CD4-positive, alpha-beta T cell treated with Interleukin-1 beta for 1 hour (primary cell): ENCODE measurements at places on chromosomes 6 and 20.
A peak's percentile ranks its signal among the peaks of the same experiment; 100 is the strongest.

DNA sequence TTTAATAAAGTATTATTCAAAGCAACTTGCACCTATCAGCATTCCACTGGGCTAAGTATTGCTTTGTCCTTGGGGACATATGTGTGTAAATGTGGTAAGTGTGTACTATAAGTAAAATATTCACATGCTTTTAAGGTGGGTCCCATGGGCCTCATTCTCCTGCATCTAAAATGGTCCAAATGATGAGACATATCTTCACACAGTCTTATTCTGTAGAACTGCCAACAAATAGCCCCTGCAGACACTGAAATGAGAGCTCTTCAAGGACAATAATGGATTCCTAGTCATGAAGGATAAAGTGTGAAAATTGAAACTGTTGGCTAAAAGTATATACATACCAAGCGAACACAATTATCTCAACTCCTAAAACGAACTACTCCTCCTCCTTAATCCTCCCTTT, 81.8 kb downstream of the SMLR1 start:
- DNase-seq = no peak

- peak; percentile 63 for DNase-seq
Observed at GRCh38 chr6:138107078-138107751, at the start of gene PERP. Gene PERP (minus strand): TSS chr6:138107419. CDS start chr6:138107340, 79 bp downstream.

DNA sequence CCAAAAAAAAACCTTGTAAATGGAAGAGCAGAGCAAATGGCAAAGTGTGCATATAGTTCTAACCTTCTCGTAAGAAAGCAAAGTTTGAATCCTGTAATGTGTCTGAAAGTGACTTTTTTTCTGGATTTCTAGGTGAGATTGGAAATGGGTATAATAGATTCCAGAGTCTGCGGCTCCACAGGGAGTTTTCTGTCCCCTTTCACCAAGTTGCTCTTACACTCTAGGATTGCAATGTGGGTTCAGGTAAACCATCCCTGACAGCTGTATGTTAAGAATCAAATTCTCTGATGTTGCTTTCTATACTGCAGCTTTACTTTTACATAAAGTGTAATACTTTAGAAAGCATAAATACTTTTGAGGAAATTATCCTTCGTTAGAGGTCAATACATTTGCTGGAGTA, 260.1 kb downstream of the PRL start:
- DNase-seq = no peak

DNA sequence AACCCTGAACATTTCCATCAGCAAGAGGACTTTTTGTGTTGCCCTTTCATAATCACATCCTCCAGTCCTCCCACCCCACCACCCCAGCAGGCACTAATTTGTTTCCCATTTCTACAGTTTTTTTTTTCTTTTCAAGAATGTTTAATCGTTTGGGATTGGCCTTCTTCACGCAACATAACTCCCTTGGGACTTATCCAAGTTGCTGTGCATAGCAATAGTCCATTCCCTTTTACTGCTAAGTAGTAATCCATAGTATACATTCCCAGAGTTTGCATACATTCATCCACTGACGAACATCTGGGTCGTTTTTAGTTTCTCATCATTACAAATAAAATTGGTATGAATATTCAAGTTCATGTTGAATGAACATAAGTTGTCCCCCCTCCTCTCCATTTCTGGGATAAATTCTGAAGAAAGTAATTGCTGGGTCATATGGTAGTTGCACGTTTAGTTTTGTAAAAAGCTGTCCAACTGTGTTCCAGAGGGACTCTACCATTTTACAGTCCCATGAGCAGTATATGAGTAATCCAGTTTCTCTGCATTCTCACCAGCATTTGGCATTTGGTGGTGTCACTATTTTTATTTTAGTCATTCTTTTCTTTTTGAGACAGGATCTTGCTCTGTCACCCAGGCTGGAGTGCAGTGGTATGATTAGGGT, 90.8 kb downstream of the DOK5 start:
- no peak for DNase-seq

DNA sequence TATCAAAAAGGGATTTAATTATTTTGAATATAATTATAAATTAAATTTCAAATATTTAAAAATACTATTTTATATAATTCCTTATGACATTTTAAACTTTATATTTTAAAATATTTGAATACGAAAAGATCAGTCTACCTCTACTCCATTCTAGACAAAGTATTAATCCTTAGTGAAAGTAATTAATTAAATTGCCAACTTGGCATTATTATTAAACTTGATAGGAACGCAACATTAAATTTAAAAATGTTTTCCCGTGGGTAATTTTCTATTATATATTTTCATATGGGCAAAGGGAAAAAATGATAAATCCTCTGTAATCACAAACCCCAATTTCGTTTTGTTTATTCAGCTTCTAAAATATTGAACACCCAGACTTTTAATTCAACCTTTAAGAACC, 8.4 kb upstream of the FHL5 start:
- no peak for DNase-seq

- DNase-seq = no peak
Observed at GRCh38 chr6:1901556-1901955, 291.8 kb downstream of the FOXC1 start.

DNA sequence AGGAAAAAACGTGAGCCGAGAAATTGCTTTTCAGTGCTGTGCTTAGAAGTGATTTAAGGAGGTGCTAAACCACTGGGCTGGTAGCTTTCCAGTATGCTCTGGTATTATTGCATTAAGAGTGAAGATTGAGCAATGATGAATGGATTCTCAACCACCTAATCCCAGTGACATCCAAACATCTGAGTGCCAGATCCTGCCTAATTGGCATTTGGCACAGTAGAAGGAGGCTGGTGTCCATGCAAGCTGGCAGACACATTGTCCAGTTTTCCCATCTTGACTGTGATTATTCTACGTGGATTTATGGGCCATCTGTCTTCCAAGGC, 398.0 kb upstream of the PLCB4 start:
- no peak for DNase-seq

DNA sequence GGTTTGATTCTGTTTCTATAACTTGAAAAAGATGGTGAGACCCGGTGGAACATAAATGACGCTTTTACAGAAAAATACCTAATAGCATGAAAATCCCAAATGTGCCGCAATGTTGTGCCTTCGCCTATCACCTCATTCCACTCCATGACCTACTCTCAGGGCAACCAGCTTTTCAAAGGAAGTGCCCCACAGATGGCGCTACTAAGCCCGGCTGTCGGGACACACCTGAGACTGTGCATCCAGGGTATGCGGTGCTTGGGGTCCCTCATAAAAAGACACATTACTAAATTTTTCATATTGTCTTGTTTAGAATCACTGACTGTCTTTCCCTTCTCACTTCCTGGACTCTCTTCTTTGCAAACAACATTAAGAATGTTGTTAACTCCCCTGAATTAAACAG, 145.5 kb upstream of the RPS6KA2 start:
- DNase-seq = no peak

DNA sequence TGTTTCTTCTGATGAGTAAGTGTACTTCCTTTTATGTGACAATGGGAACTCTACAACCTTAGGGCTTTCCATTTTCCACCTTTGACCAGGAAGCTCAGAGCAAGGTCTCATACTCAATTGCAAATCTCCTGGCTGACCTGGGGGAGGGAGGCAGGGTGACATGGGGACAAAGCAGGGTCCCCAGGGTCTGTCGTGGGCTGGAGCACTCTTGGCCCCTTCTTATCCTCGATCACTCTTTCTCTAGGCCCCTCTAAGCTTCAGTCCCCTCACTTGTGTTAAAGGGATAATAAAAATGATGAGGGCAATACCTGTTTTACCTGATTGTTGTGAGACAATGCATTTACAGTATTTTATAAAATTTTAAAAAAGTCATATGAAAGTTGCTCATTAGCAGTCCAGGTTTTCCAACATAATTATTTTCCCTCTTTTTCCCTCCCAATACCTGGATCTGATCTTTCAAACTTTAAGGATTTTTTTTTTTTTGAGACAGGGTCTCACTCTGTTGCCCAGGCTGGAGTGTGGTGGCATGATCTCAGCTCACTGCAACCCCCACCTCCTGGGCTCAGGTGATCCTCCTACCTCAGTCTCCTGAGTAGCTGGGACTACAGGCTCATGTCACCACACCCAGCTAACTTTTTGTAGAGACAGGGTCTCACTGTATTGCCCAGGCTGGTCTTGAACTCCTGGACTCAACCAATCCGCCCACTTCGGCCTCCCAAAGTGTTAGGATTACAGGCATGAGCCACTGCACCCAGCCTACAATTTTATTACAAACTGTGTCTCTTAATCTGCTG, 8.4 kb upstream of the FAM83C start:
- DNase-seq = no peak

- no peak for DNase-seq
Observed at GRCh38 chr6:166318649-166319600, 10.7 kb upstream of the PRR18 start.

GRCh38 chr6:132490478-132491204, 22.3 kb downstream of the STX7 start:
- DNase-seq = peak; percentile 4

DNA sequence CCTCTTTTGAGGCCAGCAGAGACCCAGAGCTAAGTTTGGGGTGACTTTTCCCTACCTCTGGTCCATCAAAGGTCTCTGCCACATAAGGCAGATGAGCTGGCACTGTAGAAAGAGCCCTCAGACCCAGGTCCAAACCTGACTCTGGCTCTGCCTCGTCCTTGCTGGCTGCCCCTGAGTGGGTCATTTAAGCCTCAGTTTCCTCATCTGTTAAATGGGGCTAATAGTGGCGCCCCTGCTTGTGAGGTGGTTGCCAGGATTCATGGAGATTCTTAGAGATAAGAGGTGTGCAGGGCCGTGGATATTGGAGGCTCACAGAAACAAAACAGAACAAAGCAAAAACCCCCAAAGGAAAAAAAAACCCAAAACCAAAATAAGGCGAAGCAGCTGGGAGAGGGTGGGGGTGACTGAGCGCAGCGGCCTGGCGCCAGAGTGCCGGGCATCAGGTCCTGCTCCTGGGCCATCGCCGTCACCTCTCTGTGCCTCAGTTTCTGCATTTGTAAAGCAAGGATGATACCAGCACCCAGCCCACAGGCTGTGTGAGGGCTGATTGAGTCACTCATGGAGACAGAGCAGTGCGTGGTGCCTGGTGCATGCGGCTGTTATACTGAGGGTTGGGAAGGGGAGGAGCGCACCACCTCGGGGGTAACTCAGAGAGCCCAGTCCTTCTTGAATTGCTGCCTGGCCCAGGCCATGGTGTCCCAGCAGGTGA, 133.8 kb upstream of the PTPN1 start:
- no peak for DNase-seq

DNA sequence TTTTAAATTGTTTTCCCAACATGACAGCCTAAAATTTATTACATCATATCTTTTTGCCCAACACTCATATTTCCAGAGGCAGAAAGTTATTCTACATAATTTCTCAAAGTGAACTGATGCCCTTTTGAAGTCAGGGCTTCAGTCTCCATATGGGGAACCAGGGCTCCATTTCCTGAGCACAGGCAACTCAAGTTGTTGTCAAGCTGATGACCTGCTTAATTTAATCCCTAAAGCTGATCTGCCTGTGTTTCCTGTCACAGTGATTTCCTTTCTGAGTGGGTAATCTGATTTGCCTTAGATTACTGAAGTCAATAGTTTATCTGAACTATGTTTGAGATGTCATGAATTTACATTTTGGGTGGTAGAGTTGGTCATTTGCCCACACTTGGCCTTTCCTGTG, 932.1 kb upstream of the MANEA start:
- no peak for DNase-seq

DNA sequence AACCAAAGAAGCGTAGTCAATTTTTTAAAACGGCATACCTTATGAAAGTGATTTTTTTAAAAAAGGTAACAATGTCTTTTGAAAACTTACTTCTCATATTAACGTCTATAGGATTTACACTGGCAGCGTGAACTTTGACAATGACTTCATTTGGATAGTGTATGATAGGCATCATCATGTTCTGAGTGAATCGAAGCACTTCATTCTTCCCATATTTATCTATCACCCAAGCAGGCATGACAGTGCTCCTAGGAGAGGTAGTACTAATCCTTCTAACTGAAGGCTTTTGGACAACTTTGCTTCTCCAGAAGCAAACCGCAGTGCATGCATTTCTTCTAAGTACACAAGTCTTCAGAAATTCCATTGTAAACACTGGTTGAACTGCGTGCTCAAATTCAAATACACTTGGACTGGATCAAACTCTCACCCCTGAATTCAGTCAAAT, 618 bp downstream of the RTN4IP1 start:
- no peak for DNase-seq

DNA sequence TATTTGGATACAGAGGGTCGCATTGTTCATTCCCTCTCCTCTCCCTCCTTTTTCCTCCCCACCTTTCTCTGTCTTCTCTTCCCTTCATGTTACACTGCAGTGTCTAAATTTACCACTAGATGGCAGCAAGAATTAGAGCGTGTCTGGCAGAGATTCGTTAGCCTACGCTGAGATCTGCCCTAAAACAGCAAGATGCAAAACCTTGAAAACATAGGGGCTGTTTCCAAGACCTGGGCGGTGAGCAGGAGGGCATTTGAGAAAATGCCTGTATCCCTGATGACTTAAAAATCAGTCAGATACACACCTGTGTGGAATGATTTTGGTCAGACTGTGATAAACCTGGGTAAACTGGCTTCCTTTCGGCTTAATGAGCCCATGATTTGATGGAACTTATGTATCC, 101.5 kb upstream of the ISM1 start:
- peak; percentile 72 for DNase-seq

- no peak for DNase-seq
Observed at GRCh38 chr6:33994472-33995308, 151.2 kb downstream of the GRM4 start.

DNA sequence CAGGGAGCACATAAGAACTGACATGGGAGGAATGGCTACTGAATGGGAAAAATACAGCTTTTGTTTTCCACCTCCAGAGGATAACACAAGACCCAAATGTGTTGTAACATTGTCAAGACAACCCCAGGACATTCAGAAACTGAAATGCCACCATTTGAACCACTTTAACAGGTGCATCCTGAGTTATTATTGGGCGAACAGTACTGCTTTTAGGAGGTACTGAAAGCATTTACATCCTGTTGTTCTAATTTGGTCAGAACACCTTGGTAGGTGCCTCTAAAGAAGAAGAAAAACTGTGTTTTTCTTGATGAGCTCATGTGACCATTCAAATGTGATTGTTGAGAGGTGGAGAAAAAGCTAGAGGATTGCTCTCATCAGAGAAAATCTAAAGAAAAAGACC, 6.4 kb upstream of the TXNDC5 start:
- DNase-seq = no peak

- DNase-seq = no peak
Observed at GRCh38 chr6:82906489-82906888, 159.2 kb downstream of the UBE3D start.

DNA sequence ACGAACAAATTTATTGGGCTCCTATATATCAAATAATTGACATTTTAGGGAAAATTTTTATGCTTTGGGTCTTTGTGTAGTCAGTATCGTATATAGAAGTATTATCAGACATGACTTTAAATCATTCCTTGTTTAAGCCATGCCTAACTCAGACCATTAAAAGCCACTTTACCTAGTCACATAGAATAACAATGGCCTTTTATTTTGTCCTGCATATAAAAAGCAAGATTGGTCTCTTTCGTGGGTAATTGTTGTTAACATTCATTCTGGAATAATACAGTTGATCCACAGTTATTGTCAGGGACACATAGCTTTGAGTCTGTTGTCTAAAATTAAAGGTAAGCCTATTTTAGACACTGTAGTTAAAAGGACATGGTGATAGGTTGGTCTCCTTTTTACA, 47.4 kb downstream of the PLEKHG1 start:
- no peak for DNase-seq
